ENCODE measurements at places on chromosomes 12 and 14. TPM values are rescaled to one million over a fixed set of nuclear protein-coding genes. Genes with fewer than 3 reads are reported as not detected.

Gene RERG
- total RNA-seq = 0.64 TPM

Gene ABCD4
- total RNA-seq = 27.7 TPM

Gene CLEC14A
- 2.3 TPM for total RNA-seq

Gene ALDH1L2
- total RNA-seq = 23.3 TPM

Gene C12orf50
- not detected for total RNA-seq

Gene RNU4-1
- total RNA-seq = under 0.01 TPM

Gene DCN
- 125 TPM for total RNA-seq

Gene SLCO1B1
- not detected for total RNA-seq

Gene LTBR
- 69.6 TPM for total RNA-seq

Gene FLVCR2
- total RNA-seq = 0.43 TPM

Gene MYH6
- total RNA-seq = not detected

Gene PLCZ1
- not detected for total RNA-seq

Gene PMCH
- total RNA-seq = not detected

Gene IL31
- not detected for total RNA-seq

Gene APOF
- total RNA-seq = not detected
